ENCODE measurements at places on chromosomes 7 and 10.

DNA sequence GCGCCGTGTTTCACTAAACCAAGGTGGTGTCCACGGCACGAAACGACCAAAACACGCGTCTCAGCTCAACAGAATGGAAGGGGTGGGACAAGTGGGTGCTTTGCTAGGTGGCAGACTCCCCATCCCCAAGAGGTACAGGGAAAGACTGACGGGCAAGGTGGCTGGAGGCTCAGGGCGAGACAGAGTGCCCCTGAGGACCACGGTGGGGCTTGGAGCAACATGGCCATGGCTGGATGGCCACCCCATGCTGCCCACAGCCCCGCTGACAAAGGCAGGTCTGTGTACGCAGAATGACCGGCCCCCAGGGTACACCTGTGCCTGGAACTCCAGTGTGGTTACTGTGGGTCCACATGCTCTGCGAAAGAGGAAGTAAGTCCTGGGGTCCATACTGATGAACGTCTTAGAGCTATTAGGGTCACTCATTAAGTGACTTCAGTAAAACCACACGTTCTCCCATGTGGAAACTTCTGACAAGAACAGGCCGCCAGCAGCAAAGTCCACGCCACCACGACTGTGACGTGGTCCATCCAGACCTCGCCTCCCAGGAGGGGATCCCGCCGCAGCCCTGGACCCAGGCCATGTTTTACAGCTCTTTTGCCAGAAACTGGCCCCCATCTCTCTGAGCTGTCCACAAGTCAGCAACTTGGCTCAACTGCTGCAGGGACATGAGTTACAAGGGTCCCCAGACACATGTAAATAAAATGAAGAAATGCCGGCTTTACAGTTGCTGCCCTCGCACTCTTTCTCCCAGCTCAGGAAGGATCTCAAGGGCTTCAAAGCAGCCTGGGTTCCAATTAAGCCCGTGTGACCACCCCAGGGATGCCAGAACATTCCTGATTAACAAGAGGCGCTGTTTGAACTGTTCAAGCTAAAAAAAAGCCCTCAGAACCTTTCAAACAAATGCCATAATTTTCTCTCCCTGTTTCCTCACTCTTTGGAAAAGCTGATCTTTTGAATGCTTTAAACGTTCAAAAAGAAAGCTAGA is 66.8 kb downstream of the MAD1L1 start:
- no peak for DNase-seq

GRCh38 chr10:6108631-6109443 is 20.0 kb downstream of the RBM17 start:
- DNase-seq = no peak

- DNase-seq = no peak
Measured at GRCh38 chr7:71661671-71662224, 529.8 kb downstream of the GALNT17 start.

DNA sequence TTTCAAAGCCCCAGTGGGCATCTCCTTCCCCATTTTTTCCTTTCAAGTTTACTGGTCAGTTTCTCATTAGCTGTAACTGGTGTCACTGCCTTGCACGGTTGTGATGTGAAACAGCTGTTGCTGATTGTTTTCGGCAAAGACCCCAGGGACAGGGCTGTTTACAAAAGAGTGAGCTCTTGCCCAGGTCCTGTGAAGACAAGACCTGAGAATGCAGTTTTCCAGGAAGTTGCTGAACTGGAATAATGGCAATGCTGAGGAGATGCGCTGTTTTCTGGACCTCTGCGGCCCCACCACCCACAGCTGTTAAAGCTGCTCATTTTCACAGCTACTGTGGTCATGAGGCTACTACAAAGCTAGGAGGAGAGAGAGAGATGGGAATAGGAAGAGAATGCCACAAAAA is 116.6 kb upstream of the RSU1 start:
- no peak for DNase-seq

GRCh38 chr10:132836832-132837540 is 51.0 kb upstream of the NKX6-2 start:
- DNase-seq = peak; percentile 31

GRCh38 chr10:37703833-37704382 is 153.5 kb downstream of the ZNF248 start:
- no peak for DNase-seq

GRCh38 chr10:99393036-99393435 is 37.4 kb downstream of the GOT1 start:
- no peak for DNase-seq

- DNase-seq = no peak
Measured at GRCh38 chr7:101567230-101567629, 61.9 kb downstream of the MYL10 start.

- no peak for DNase-seq
Measured at GRCh38 chr10:60155943-60156683, 233.6 kb downstream of the ANK3 start.

- DNase-seq = no peak
Measured at GRCh38 chr10:30357806-30358205, 8.7 kb upstream of the MTPAP start.
